NCI-H524 (cell line): ENCODE measurements at places on chromosomes 4 and X.

GRCh38 chr4:23504083-23504482, 385.8 kb downstream of the PPARGC1A start:
- DNase-seq: no peak

DNA sequence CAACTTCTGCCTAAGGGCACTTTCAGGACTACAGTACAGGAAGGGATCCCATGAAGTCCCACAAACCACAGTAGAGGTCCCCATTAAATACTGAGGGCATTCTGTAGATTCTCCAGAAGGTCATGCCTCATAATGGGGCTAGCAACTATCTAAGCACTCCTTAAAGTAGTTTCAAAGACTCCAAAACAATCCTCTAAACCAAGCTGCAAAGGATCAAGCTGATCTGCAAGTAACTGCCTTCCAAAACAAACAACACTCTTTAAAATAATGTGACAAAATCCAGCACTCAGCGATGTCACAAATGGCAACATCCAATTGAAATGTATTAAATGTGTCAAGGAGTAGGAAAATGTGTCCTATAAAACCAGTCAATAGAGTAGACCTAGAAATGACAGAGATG, 118.7 kb downstream of the FRYL start:
- DNase-seq: no peak

DNA sequence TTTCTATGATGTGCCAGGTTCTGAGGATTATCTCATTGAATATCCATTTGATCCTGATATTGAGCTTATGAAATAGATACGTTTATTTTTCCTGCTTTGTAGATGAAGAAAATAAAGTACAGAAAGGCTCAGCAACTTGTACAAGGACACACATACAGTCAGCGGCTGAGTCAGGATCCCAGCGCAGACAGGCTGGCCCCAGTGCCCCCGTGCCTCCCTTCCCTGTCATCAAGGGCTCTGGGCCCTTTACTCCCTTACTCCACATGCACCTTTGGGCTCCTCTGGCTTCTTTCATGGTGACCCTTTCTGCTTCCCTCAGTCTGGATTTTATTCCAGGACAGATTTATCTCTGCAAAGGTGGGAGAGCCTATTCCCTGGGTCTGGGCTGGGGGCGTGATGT, 12.8 kb downstream of the RASL11B start:
- no peak for DNase-seq

DNA sequence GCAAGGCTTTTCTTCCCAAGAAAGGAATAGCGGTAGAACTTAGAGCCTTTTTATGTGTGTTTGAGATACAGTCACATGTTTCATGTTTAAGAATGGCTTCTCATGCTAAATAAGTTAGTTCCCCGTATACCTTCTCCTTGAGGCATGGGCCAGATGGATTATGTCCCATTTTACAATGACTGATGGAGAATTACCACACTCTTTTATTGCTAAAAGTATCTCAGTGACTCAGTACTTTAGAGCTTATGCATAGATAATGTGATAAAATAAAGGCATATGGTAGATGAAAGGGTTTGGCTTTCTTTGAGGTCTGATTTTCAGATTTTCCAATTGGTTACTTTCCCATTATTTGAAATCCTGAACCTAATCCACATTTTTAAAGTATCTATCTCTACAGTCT, 121.8 kb upstream of the BMPR1B start:
- peak; percentile 38 for DNase-seq

DNA sequence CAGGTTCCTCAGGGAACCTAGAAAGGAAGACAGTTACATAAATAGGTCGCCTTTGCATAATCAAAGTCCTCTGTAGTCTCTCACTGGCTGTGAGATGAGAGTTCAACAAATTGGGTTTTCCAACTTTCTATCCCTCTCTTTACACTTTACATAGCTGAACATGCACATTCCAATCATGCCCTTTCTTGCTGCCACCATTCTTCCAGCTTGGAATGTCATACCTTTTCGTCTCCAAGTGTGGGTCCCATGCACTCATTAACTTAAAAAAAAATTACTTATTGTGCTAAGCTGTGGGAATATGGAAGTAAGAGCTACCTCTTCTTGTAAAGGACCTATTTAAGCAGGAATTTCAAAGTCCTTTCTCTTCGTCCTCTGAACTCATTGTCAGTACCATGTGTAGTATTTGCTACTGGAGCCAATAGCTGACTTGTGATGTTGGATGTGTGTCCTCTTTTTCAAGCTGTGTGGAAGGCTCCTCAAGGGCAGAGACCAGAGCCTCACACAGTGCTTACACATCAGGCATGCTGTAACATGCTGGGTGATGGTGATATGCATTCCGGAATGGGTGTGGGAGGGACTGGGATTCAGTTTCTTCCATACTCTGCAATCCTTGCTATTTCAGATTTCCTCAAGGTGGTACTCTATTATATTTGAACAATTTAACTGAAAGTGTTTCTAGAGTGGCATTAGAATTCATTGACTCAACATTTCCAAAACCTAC, 7.1 kb downstream of the ENOPH1 start:
- no peak for DNase-seq

DNA sequence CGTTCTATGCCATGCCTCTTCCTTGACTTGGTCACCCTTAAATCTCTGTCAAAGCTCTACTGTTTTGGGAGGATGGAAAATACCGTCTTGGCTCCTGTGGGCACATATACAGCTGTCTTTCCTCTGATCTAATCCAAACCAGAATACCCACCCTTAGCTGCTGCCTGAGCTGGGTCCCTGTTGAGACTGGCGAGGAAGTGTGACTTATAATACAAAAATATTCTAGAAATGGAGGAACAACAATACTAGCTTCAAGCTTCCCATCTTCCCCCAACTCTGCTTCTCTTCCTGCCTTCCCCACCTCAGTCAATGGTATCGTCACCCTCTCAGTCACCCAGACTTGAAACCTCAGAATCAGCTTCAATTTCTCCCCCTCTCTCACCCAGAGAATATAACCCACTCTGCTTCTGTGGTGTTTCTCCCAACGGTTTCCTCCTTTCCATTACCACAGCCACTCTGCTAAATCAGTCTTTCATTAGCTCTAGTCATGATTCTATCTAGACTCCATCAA, 599 bp upstream of the IL2RG start:
- DNase-seq: no peak

- DNase-seq: no peak
These were observed 10.0 kb upstream of the ASMTL start for GRCh38 chrX:1462596-1463251.

DNA sequence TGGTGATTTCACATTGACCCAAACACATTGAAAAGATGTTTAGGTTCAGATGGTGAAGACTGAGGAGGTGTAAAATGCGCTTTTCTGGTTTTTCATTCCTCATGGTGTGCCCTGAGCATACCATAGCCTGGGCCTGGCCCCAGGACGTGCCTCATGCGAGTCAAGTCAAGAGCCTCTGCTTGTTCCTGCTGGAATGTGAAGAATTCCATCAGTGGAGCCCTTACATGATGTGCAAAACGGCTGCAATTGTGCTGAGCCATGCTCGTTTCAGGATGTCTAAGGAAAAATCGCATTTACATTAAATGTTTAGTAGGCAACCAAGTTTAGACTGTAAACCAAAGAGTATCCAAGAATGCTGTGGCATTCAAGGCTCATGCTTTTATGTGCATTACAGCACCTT, 34.9 kb downstream of the GYG2 start:
- no peak for DNase-seq

DNA sequence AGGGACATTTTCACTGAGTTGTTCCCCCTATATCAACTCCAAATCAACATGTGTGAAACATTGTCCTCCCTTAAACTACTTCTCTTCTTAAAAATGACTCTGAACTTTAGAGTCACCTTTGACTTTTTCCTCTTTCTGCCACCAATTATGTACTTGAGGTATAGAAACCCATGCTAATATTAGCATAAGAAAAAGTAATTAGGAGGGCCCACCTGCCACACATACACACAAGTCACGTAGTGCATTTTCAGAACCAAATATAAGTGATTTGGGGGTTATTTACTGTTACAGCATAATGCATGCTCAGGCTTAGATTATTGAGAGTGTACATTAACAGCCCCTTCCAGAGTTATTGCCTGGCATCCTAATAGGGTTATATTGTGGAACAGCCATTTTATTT, 432.7 kb downstream of the ZIC3 start:
- no peak for DNase-seq

DNA sequence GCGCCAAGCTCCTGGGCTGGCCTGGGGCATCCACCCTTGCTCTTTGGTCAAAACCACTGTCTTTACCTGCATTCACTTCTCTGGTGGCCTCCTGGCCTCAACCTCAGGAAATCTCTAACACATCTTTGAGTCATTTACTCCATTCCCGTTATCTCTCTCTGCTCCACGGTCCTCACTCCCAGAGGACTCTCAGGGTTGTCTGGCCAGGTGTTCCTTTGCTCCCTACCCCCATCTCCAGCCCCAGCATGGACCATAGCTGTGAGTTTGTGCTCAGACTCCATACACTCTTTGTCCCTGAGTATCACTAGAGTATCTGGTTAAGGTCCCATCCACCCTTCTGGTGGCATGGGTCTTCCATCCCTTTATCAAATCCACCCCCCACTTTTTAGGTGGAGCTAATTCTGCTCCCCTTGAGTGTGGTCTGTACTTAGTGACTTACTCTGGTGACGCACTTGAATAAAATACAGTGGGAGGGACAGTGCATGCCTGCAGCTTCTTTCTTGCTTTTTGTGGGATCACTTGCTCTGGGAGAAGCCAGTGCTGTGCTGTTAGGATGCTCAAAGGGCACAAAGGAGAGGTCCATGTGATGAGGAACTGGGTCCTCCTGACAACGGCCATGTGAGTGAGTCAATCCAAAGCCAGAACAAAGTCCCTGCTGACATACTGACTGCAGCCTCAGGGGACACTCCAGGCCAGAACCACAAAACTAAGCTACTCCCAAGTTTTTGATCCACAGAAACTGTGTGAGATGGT, 44.3 kb downstream of the IGFBP7 start:
- no peak for DNase-seq

- DNase-seq: no peak
These were observed 278.3 kb downstream of the TECRL start for GRCh38 chr4:64130907-64131306.

DNA sequence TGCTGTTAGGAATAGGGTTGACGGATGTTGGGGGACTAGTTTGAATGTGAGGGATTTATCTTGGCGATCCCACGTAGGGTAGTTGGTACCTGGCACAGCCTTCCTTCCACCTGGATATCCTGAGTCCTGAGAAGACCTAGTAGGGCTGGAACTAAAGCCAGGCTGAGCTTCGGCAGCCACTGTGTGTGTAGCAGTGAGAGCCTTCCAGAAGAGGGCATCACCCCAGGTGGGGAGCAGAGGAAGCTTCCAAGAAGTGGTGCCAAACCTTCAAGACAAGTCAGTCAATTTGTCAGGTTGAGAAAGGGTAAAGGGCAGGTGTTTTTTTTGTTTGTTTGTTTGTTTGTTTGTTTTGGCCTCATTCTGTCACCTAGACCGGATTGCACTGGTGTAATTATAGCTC, 1.2 kb upstream of the FGFBP2 start:
- no peak for DNase-seq

GRCh38 chr4:85979276-85979675, 380.6 kb downstream of the MAPK10 start:
- DNase-seq: no peak

DNA sequence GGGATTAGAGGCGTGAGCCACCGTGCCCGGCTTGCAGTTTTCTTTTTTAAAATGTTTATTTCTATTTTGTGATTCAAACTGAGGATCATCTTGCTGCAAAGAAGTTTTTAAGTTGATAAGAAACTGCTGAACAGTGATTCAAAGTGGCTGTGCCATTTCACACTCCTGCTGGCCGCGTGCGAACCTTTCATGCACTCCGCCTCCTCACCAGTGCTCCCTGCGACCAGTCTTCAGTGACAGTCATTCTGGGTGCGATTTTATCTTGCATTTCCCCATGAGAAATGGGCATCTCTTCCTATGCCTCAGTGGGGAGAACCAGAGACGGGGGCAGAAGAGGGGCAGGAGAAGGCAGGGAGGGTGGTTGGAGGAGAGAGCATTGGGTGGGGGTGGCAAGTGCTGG, 21.4 kb downstream of the TMEM187 start:
- no peak for DNase-seq

DNA sequence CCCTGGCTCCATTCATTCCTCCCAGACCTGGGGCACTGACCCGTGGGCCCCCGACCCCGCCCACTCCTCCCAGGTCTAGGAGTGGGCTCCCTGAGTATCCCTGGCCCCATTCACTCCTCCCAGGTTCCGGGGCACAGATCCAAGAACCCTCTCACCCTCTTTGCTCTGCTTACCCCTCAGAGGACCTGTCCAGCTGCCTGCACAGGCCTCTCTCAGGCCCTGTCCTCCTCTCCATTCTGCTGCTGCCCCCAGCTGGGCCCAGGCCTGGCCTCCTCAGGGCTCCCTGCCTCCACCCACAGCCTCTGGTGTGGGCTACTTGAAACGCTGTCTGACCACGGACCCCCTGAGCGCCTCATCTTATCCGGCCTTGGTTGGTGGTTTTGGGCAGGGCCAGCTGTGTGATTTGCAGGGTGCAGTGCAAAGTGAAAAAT, 217.7 kb upstream of the PSAPL1 start:
- DNase-seq: no peak

GRCh38 chr4:90099812-90100211, 27.4 kb upstream of the CCSER1 start:
- DNase-seq: no peak

GRCh38 chr4:112563431-112564200, 47.6 kb upstream of the NEUROG2 start:
- DNase-seq: peak; percentile 14

DNA sequence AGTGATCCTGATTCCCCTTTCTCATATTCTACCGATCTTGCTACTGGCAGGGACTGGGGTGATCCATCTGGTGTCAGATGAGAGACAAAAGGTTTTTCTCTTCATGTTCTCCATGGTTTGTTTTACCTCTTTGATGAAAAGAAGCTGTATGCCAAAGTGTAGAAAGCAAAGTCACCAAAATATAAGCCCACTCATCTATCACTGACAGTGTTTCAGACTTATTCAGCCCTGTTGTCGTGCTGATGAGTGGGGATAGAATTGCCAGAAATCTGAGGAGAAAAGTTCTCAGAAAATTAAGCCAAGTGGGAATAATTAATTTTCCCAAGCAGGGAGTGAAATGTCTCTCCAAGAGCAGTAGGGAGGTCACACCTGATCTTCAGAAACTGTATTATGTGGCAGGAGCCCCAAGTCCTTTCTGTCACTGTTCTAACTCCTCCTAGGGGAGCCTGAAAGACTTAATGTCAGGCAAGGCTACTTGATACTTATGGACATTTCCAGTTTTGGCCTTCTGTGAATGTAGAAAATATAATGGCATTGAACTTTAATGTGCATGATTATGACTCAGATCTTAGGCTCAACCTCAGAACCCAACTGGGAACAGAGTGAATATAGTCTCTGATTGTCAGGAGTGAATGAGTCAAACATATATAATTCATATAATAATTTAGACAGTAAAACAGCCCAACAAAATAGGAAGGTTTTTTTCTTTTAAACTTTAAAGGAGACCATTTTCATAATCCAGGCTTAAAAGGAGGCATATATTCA, 298.1 kb downstream of the ANKRD50 start:
- no peak for DNase-seq

GRCh38 chr4:2163311-2163821, 78.6 kb downstream of the HAUS3 start:
- no peak for DNase-seq

DNA sequence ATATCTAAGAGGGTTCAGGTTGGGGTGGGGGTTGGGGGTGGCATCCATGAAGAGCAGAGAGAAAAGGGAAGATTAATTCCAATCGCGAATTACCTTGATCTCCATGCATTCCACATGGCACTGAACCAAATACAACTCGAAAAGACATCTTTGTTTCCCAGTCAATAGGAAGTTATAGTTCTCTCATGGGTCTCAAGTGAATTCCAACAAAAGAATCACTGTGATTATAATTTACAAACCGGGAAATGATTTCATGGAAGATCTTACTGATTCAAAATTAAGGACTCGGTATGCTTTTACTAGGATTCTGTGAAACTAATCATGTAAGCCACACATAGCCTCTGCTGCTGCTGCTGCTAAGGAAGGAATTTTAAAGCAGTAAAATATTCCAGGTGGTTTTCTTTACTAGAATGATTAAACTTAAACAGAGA, 26.6 kb upstream of the AMELX start:
- no peak for DNase-seq
